ENCODE measurements at places on chromosomes 3 and 15.
A peak's percentile ranks its signal among the peaks of the same experiment; 100 is the strongest.

GRCh38 chr15:90231028-90232017, 2.4 kb downstream of the CIB1 start:
- DNase-seq: no peak

DNA sequence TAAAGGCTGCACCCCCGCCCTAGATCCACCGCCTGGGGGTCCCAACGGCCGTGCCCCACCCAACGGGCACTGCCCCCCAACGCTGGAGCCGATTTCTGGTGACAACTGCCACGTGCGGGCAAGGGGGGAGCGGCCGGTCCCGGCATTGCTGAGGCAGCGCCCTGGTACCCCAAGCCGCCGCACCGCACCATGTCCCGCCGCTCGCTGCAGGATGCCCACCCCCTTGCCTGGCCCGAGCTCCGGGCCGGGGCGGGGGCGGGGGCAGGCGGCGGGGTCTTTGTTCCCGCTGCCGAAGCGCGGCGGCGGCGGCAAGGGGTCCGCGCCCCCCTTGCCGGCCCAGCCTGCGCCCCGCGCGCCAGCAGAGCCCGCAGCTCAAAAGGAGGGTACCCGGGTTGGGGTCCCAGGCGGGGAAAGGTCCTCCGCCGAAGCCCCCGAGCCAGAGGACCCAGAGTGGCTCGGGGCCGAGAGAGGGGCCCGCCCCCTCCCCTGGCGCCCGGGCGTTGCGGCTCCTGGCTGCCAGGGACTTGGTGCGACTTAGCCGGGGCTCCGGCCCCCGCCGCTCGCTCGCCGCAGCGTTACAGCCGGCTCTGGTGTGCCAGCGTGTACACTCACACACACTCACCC, 678 bp downstream of the SEMA7A start:
- no peak for DNase-seq

DNA sequence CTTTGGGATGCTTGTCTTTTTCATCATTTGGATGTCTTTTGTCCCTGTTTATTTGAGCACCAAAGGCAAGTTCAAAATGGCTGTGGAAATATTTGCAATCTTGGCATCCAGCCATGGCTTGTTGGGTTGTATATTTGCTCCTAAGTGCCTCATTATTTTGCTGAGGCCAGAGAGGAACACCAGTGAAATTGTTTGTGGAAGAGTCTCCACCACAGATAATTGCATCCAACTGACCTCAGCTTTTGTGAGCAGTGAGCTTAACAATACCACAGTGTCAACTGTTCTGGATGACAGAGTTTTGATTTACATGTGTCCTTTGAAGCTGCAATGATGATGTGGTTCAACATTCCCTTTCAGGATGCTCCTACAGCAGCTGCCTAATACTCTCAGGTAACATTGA, 83.0 kb upstream of the KCNAB1 start:
- no peak for DNase-seq

DNA sequence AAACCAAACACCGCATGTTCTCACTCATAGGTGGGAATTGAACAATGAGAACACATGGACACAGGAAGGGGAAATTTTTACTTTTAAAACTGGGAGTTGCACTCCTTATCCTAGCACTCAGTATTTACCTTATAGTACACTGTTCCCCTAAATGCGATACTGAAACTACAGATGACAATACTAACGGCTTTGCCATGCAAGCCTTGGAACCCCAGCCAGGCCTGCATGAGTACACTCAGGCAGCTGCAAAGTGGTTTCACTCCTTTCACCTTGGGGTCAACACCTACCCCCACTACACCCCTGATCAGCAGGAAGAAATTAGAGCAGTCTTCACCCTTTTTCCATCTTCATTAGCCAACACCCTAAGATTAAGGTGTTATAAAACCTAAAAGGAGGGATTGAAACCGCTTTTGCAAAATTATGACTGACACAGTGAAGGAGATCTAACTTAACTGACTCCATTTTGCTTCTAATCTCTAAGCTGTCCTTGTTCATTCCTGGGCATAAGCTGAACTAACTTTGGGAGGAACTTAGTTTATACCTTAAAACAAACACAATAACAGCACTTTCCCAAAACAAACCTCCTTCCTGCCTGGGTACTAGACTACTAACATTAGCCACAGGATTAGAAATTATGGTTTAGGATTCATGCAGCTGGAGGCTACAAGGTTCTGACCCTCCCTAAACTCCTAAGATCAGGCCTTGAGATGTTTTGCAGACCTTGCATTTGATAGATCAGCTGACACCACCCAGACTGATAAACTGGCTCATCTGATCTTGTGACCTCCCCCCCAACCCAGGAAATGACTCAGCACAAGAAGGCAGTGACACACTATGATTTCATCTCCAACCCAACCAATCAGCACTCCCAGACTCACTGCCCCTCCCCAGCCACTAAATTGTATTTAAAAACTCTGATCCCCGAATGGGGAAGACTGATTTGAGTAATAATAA, 452.1 kb upstream of the PPP2R3A start:
- no peak for DNase-seq

GRCh38 chr3:32399030-32399620, 7.5 kb downstream of the CMTM7 start:
- no peak for DNase-seq

DNA sequence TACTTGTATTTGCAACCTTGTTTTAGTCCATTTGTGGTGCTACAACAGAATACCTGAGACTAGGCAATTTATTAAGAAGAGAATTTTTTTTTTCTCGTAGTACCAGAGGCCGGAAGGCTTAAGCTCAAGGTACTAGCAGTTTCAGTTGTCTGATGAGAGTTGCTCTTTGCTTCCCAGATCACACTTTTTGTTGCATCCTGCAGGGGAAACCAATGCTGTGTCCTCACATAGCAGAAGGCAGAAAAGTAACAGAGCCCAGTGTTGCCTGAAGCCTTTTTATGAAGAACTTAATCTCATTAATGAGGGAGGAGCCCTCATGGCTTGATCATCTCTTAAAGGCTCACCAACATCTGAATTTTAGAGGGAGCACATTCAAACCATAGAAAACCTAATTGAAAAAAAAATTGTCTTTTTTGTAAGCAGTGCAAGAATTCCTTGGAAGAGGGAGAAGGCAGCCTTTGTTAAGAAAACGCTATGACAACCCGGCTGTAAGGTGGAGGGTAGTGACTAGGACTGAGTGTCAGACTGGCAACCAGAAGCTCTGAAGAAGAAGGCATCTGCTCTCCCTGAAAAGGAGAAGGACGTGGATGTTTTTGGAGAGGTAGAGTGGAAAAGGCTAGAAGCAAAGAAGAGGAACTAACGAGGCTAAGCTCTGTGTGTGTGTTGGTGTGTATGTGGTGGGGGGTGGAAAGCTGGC, 1245.3 kb downstream of the ROBO2 start:
- no peak for DNase-seq

- no peak for DNase-seq
Measured at GRCh38 chr15:39963786-39964185, 29.9 kb downstream of the EIF2AK4 start.

GRCh38 chr15:51121631-51122225, 27.0 kb upstream of the TNFAIP8L3 start:
- no peak for DNase-seq

GRCh38 chr3:130341388-130341787, 4.1 kb upstream of the COL6A5 start:
- no peak for DNase-seq

GRCh38 chr15:68749793-68750192, 70.9 kb downstream of the ANP32A start:
- DNase-seq: no peak

- no peak for DNase-seq
Measured at GRCh38 chr3:56124546-56124945, 343.7 kb downstream of the ERC2 start.

DNA sequence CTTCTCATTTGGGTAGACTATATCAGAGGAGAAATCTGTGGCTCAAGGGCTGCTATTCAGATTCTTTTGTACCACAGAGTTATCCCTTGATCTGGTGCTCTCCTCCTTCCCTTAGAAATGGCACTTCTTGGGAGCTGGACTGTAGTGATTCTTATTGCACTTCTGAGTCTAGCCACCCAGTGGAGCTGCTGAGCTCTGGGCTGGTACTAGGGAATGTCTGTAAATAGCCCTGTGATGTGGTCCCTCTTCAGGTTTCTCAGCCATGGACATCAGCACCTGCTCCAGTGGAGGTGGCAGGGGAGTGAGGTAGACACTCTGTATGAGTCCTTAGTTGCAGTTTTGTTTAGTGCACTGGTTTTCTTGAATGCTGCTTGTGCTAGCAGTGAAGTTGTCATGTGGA, 1292.6 kb downstream of the SI start:
- DNase-seq: no peak

- DNase-seq: no peak
Measured at GRCh38 chr15:29039466-29040369, 153.9 kb downstream of the APBA2 start.

DNA sequence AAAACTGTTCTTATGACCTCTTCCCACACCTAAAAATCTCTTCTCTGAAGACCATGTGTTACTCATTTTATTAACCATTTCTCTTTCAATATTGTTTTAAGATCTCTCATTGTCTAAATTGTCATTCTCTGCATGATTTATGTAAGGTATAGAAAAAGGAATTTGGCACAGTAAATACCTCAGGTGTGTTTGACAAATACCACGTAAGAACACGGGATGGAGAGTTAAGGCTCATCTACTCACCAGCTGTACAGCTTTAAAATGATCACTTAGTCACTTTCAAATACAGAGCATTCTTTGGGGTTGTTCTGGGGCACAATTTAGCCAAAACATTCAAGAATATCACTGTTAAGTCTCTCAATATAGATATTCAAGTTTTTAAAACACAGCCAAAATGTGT, 627.1 kb downstream of the MCTP2 start:
- DNase-seq: no peak

DNA sequence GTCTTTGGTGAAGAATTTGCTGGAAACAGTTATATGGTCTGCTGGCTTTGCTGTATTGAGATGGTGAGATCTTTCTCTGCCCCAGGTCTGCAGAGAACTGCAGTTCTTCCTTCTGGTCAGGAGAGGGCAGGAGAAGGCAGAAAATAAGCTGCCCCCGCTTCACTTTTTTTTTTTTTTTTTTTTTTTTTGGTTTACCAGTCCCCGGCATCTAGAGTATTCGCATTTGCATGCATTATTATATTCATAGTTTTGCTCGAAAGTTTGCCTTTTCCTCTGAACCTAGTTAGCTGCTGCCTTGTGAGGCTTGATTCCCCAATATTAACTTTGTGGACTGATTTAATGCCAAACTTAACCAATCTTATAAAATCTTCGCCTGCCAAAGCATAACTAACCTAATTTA, 10.6 kb upstream of the PARL start:
- peak; percentile 67 for DNase-seq

DNA sequence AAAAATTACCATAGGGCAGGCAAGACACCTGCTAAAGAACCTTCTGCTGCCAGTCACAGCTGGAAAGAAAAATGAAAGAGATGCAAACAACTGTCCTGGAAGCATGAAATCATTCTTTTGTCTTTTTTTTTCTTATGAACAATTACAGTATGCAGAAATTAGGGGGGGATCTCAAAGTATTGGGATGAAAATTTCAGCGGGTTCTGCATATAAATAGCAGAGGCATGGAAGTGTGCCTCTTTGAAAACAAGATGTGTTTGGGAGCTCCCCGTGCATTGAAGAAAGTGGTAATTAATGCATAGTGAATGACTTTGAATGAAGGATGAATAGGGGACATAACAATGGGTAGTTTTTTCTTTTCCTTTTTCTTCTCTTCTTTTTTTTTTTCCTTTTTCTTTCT, 431.2 kb downstream of the SOX2 start:
- DNase-seq: no peak

- DNase-seq: no peak
Measured at GRCh38 chr3:110419096-110419495, 652.5 kb upstream of the NECTIN3 start.

DNA sequence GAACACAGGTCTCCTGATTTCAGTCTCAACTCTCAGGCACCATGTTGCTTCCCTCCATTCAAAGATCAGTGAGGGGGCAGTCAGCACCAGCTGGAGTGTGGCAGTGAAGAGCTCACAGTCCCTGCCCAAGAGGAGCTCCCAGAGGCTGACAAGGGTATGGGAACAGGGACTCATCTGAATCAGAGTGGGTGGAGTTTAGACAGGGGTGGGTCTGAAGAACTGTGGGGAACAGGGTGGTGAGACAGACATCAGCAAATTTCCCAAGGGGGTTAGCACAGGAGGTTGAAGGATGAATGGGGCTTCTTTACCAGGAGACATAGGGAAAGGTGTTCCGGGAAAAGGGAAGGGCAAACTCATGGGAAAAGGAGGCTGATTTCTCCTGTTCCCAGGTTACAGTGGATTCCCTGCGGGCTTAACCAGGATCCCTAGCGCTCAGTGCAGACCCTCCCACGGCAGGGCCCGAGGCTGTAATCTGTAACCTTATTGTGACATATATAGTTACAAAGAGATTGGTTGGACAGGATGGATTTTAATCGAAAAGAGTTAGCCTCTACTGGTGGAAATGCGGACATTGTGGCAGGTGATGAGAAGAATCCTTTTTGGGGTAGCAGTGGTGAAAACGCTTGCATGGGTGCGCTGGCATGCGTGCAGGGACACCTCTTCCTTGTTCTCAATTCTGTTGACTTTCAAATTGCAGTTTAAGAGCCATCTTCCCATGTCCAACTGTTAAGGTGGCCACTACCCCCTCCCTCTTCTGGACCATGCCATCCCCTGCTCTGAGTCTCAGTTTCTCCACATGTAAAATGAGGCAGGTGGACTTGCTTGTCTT, 160.3 kb downstream of the SMAD6 start:
- DNase-seq: no peak

GRCh38 chr3:16704941-16705340, 99.7 kb upstream of the DAZL start:
- DNase-seq: no peak

DNA sequence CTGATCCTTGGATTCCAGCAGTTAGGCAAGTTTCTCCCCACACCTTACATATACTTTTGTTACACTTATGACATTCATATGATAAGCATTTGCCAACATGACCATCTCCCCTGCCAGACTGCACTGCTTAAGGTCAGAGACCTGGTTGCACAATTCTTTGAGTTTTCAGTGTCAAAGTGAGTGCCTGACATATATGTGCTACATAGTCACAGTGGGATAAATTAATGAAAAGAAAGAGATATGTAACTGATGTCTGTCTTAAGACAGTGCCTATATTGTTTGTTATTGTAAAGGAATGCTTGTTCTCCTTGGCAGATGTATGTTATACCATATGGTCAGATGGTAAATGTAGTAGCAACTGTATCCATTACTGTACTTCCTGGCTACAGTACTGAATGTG, 3.5 kb upstream of the DCUN1D1 start:
- no peak for DNase-seq

- DNase-seq: no peak
Measured at GRCh38 chr15:83206526-83207008, 1.1 kb downstream of the HDGFL3 start.

DNA sequence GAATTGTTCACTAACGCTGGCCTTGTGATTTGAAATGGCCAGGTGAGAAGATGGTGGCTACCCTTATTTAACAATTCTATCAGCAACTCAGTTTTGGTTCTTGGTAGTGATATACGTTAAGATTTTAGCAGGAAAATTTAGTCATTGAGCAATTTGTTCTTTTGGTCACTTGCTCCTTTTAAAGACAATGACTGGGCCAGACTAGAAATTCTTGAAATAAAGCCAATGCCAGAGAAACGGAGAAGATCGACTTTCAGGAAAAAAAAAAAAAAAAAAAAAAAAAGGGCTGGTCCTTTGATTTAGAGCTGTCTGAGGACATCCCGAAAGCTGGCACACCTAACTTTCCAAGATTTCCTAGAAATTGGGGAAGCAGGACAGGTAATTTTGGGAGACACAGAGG, 178.5 kb downstream of the FNDC3B start:
- no peak for DNase-seq

GRCh38 chr3:144831955-144832716, 860.5 kb downstream of the DIPK2A start:
- no peak for DNase-seq
